ENCODE measurements at places on chromosomes 2 and 18. TPM values are rescaled to one million over a fixed set of nuclear protein-coding genes. Genes with fewer than 3 reads are reported as not detected.

- H3K27ac ChIP-seq, result peak overlapping the region; percentile 51
- peaks cover 18% of the 10 kb centered on the region for H3K4me1 ChIP-seq
- peak overlapping the region; percentile 47 for H3K4me3 ChIP-seq
- no peaks in the 10 kb centered on the region for H3K36me3 ChIP-seq
These were observed 1.6 kb downstream of the ZNF516 start for GRCh38 chr18:76493213-76494161.

ALLC gene
- not detected for total RNA-seq

ZNF804A gene
- 8.0 TPM for total RNA-seq

DNA sequence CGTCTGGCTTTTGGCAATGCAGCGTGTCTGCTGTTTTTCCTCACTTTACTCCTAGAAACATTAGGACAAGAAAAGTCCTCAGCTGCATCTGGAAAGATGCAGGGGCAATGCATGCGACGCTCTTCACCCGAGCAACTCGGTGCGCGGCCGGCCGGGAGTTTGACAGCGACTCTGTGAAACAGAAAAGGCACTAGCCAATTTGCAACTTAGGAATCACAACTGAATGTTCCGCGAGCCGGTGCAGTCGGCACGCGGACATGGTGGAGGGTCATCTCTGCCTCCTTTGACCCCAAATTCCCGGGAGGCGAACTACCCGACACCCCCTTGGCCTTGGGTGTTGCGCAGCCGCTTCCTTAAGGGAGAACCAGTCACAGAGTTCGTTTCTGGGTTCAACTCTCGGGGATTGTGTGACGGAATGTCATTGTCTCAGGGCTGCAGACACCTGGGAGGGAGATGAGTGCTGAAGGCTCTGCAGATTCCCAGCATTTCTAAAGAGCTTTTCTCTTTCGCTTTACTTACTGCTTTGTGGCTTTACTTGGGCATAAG, 9.8 kb downstream of the NR4A2 start:
- no peaks in the 10 kb centered on the region for H3K36me3 ChIP-seq
- H3K27me3 ChIP-seq, result peaks cover 12% of the 10 kb centered on the region
- no peaks in the 10 kb centered on the region for H3K4me1 ChIP-seq
- DNase-seq, result no peak
- H3K4me3 ChIP-seq, result no peak overlapping the region

DNA sequence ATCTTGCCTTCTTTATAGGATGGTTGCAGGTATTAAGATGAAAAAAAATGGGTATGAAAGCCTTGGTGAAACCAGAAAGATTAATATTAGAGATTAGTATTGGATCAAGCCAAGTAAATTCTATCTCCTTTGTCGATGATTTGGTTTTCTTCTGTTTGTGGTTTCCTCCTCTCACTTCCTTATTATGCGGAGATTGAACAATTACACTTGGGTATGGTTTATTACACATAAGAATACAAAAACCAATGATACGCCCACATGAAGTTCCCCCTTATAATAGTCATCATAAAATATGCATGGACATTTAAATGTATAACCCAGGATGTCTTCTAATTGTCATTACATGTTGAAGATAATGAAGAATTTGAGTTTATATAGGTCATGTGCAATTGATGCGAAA, 4.9 kb downstream of the LTBP1 start:
- H3K27ac ChIP-seq, result no peak overlapping the region
- DNase-seq, result no peak
- H3K4me1 ChIP-seq, result peaks cover 10% of the 10 kb centered on the region
- no peak overlapping the region for H3K4me3 ChIP-seq

- H3K27me3 ChIP-seq, result no peaks in the 10 kb centered on the region
- H3K36me3 ChIP-seq, result no peaks in the 10 kb centered on the region
These were observed 201.5 kb upstream of the ITGA4 start for GRCh38 chr2:181255651-181256050.

RNU2-63P gene
- 34.9 TPM for total RNA-seq

- H3K4me3 ChIP-seq, result no peak overlapping the region
- H3K4me1 ChIP-seq, result no peaks in the 10 kb centered on the region
- H3K27me3 ChIP-seq, result no peaks in the 10 kb centered on the region
- no peak for DNase-seq
These were observed 20.8 kb downstream of the SLC38A11 start for GRCh38 chr2:164934401-164935117.

DNA sequence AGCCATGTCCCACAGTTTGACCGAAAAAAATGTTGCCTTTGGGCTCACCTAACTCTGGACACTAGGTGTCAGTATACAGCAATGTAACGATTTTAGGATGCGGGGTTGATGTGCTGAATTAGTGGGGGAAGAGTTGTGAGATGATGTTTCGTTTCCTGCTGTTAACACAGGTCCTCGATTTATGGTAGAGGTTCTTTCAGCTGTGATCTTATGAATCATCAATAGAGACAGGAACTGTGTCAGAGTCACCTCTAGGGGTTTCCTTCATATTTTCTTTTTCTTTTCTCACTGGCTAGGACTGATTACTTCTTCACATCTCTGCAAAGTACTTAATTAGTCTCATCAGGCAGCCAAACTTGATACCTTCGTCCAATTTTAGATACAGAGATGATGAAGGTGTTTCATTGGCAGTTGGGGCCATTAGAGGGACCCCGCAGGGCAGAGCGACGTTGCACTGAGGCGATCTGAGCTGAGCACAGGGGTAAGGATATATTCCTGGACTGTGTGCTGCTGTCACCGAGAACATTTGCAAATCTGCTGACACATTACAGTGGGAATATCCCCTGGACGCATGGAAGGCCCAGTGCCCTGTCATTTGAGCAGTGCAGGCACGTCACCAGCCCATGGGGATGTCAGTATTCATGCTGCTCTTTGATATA, 10.2 kb upstream of the MMADHC start:
- H3K27me3 ChIP-seq, result no peaks in the 10 kb centered on the region
- no peak overlapping the region for H3K27ac ChIP-seq
- peak; percentile 59 for DNase-seq
- H3K4me3 ChIP-seq, result no peak overlapping the region
- H3K4me1 ChIP-seq, result peaks cover 14% of the 10 kb centered on the region
- H3K36me3 ChIP-seq, result no peaks in the 10 kb centered on the region

IL36A gene
- total RNA-seq, result not detected

GRCh38 chr18:76445275-76445674, 49.8 kb downstream of the ZNF516 start:
- peaks cover 45% of the 10 kb centered on the region for H3K4me1 ChIP-seq
- peak; percentile 69 for DNase-seq
- H3K36me3 ChIP-seq, result peaks cover 28% of the 10 kb centered on the region
- no peak overlapping the region for H3K4me3 ChIP-seq

ENOSF1 gene
- 29.8 TPM for total RNA-seq

PAIP2B gene
- total RNA-seq, result 0.34 TPM

ARHGAP15 gene
- not detected for total RNA-seq

DNA sequence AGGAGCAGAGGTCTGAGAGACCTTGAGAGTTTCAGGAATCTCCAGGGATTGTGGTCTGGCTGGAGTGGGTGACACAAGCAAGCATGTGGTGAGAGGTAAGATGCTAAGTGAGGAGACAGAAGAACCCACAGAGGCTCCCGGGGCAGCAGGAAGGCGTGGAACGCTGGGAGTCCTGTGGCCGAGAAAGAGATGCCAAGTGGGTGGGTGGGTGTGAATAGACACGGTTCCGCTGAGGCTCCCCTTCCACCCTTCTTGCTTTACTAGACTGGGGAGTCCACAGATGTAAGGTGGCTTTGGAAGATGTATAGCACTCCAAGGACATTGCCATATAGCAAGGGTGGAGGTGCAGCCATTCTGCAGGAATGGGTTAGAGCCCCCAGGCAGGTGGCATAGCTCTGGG, 4.2 kb downstream of the TEX51 start:
- H3K4me3 ChIP-seq, result no peak overlapping the region
- DNase-seq, result no peak
- H3K27me3 ChIP-seq, result peaks cover 8% of the 10 kb centered on the region
- no peaks in the 10 kb centered on the region for H3K4me1 ChIP-seq
- H3K27ac ChIP-seq, result no peak overlapping the region

ILKAP gene
- total RNA-seq, result 20.2 TPM

CFAP53 gene
- total RNA-seq, result 0.08 TPM

DNA sequence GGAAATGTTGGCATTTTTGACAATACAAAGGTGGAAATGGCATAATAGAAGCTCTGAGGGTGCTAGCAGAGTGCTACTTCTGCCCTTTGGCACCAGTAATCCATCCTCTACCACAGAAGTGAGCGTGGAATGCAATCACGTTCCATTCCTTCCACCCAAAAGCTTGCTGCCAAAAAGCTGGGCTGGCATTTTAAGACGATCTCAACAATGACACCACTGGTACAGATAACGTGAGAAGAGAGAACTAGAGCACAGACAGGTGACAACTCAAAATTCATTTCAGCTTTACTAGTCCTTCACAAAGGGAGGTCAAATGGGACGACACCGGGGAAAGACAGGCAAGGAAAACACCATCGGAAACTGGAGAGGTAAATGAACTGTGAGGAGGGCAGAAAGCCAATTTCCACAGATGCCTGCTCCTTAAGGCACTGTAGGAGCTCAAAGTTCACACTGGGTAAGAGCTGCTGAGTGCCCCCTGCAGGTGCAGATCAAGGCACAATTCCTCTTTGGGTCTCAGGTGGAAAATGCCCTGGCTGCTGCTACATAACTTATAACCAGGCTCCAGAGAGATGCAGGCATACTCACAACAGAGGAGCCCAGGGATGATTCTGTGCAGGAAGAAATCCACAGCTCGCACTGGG, 50.7 kb upstream of the RNU4ATAC start:
- DNase-seq, result no peak
- peaks cover 85% of the 10 kb centered on the region for H3K4me1 ChIP-seq
- peaks cover 8% of the 10 kb centered on the region for H3K36me3 ChIP-seq
- H3K4me3 ChIP-seq, result no peak overlapping the region
- peak overlapping the region; percentile 26 for H3K27ac ChIP-seq
- no peaks in the 10 kb centered on the region for H3K27me3 ChIP-seq

- DNase-seq, result no peak
- no peaks in the 10 kb centered on the region for H3K4me1 ChIP-seq
- no peak overlapping the region for H3K27ac ChIP-seq
- no peak overlapping the region for H3K4me3 ChIP-seq
These were observed 341.3 kb downstream of the TSN start for GRCh38 chr2:122096761-122097160.

DNA sequence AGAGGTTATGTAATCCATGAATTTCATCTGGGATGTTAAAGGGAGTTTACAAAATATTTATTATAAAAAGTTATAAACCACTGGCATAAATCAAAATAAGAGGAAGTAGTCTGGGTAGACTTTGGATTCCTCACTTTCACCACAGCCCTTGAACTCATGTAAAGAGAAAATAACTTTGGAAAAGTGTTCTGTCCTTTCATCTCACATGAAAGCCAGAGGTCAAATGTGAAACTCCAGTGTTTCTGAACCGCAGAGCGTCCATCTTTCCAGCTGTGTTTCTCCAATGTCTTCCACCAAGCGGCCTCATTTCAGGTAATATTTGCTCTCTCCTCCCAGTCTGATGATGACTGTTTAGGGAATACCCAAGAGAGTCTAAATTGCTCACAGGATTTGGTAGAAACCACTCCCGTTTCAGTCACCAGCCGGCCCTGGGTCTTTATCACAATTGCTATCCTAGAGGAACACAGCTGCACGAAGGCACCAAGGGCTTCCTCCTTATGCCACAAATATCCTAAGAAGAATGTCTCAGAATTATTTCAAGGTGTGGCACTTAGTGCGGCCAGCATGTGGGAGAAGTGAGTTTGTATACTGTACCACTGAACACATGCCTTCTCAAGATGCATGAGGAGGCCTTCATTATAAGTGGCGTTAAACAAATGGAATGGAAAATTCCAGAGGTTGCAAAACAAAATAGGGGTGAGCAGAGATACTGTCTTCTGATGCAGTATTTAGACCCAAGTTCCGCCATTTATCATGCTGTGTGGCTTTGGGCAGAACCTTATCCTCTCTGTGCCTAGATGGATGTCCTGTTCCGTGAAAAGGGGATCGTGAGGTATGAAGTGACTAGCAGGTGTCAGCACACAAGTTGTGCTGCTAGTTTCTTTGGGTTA, 63.8 kb downstream of the ACTR2 start:
- H3K27ac ChIP-seq, result no peak overlapping the region
- H3K27me3 ChIP-seq, result no peaks in the 10 kb centered on the region
- DNase-seq, result no peak

- no peak overlapping the region for H3K4me3 ChIP-seq
- H3K27me3 ChIP-seq, result no peaks in the 10 kb centered on the region
- no peak for DNase-seq
- no peak overlapping the region for H3K27ac ChIP-seq
- H3K4me1 ChIP-seq, result no peaks in the 10 kb centered on the region
These were observed 149.2 kb upstream of the COPS8 start for GRCh38 chr2:236936446-236936940.

DNA sequence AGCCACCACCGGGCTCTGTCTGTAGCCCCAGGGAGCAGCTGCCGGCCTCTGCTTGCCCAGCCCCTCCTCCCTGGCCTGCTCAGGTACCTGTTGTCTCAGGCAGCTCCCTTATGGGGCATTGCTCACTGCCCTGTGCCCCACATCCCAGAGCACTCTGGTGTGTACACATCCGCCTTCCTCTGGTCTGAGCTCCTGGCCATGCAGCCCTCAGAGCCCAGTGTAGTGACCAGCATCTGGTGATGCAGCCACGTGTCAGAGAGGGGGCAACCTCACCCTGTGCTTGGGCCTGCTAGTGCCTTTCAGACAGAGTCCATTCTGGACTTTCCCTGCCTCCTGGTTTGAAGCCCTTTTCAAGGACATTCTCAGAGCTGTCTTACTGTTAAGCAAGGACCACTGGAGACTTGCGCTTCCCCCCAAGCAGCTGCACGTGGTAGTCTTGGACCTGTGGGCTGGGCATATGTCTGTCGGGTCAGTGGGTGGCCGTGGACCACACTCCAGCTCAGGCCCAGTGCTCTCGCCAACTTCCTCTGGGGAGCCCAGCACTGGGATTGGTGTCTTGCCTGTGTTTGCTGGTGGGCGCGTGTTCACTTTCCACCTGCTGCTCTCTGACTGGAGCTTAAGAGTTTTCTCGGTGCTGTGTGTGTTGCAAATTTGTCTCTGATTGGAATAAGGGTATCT, 30.7 kb downstream of the DGKD start:
- no peaks in the 10 kb centered on the region for H3K4me1 ChIP-seq
- H3K4me3 ChIP-seq, result no peak overlapping the region
- H3K27me3 ChIP-seq, result no peaks in the 10 kb centered on the region
- no peak for DNase-seq
- 0 out of 2 replicates have a peak, but pooled peaks cover 4% of the 10 kb centered on the region for H3K36me3 ChIP-seq
- no peak overlapping the region for H3K27ac ChIP-seq

RAB6C gene
- not detected for total RNA-seq

DNA sequence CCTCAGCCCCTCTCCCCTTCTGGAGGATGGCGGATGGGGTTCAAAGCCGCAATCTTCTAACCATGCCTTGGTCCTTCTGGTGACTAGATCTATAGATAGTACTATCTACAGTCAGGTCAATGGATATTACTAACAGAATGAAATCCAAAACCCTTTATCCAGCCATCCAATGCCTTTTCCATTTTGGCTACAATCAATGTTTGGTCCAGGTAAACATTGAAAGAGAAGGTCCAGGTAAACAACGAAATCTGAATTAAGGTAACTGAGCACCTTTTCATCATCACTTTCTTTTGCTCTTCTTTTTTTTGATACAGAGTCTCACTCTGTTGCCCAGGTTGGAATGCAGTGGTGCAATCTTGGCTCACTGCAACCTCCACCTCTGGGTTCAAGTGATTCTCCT, 9.7 kb downstream of the PPP4R3B start:
- H3K4me3 ChIP-seq, result no peak overlapping the region
- H3K4me1 ChIP-seq, result peaks cover 5% of the 10 kb centered on the region
- H3K27me3 ChIP-seq, result no peaks in the 10 kb centered on the region
- DNase-seq, result no peak
- H3K36me3 ChIP-seq, result peaks cover 33% of the 10 kb centered on the region

All from SJSA1 (cell line).